Activated CD4-positive, alpha-beta T cell treated with anti-CD3 and anti-CD28 coated beads for 24 hours (primary cell): ENCODE measurements at places on chromosomes 6 and 20.
A peak's percentile ranks its signal among the peaks of the same experiment; 100 is the strongest.

- DNase-seq: no peak
Measured at GRCh38 chr6:170459451-170459850, 93.7 kb downstream of the PSMB1 start.

DNA sequence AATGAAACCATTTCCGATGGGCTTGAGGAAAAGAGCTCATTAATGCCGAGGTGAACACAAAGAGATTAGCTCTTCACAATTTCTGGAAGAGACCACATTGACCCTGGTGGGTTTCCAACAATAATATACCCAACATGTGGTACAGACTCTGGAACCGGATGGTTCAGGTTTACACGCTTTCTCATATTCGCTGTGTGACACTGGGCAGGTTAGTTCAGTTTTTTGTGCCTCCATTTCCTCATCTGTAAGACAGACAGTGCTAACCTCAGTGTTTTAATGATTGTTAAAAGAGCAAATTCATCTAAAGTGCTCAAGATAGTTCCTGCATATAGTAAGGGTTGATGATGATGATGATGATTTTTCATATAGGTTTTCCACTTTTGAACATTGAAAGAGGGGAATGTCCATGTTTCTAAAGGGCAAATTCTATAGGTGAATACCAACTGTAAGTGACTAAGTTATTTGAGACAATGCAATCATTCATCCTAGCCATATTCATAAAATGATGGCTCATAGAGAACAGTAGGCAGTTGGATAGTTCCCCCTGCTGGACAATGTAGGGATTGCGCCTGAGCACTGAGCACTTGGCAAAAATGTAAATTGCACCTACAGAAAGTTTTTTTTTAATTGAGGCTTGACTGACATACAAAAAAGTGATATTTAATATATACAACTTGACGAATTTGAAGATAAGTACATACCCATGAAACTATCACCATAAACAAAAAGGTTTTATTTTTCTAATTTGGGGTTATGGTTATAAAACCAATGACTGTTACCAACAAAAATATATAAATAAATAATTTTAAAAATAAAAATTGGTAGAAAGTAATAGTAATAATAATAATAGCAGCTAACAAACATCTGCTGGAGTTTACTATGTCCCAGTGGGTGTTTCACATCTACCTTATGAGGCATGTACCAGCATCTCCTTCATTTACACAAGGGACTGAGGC is 2.1 kb upstream of the PERP start:
- DNase-seq: peak; percentile 78

- no peak for DNase-seq
Measured at GRCh38 chr6:9943986-9944385, 470.9 kb downstream of the TFAP2A start.

GRCh38 chr6:128144320-128144719 is 243.5 kb upstream of the THEMIS start:
- no peak for DNase-seq

DNA sequence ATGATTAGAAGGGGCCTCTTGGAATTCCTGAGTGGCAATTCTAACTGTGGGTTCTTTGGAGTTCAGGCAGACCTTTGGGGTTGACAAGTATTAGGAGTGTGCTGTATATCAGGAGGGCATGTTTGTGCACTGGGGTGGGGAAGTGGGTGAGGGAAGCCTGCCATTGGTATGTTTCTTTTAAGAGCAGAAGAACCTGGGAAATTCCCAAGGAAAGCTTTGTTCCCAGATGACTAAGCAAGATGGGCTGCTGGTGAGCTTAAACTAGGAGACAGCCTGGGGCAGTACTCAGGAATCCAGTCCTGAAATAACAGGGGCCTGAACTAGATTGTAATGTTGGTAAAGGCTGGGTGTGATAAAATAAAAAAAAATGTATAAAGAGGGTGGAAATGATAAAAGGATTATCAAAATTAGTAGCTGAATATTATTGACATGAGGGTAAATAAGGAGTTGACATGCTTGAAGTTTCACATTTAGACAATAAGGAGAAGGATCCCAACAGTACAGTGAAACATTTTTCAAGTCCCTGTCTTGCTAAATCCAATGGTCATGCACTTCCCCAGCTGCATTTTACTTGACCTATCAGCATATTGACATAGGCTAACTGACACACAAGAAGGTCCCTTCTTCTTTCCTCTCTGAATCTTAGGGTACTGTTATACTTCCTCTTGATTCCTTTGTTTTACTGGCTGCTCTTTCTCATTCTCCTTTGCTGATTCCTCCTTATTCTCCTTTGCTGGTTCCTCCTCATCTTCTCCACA is 18.4 kb upstream of the IFNGR1 start:
- no peak for DNase-seq

GRCh38 chr20:63745961-63746731 is 6.6 kb downstream of the SLC2A4RG start:
- DNase-seq: no peak

DNA sequence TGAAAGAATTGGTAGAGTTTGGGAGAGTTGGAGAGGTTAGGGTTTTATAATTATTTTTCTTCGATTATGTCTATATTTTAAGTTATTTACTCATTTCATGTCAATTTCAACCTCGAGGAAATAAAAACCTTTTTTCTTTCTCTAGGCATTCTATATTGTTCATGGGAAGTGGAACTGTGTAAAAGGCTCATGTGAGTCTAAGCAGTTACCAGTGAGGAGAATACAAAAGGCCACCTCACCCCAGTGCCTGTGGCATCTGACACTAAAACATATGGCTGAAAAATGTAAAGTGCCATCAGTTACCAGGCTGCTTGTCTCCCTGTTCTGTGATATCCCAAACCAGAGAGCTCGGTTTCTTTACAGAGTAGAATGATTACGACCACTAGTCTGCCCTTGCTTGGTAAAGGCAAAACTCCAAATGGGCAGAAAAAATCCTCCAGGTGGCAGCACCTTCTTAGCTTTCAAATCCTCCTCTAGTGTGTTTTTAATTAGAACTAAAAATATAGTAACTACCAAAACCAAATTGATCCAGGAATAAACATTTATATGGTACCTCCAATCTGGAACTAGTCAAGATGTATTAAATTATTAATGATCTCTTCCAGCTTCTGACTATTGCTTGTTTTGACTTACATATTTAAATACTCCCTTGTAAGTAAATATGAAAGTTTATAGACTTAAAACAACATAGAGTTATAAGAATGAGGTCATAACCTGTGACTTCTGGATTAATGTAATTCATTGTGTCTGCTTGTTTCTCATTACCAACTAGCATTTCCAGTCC is 122.6 kb upstream of the MCHR2 start:
- no peak for DNase-seq

GRCh38 chr6:23380465-23380864 is 745.5 kb upstream of the NRSN1 start:
- DNase-seq: no peak

DNA sequence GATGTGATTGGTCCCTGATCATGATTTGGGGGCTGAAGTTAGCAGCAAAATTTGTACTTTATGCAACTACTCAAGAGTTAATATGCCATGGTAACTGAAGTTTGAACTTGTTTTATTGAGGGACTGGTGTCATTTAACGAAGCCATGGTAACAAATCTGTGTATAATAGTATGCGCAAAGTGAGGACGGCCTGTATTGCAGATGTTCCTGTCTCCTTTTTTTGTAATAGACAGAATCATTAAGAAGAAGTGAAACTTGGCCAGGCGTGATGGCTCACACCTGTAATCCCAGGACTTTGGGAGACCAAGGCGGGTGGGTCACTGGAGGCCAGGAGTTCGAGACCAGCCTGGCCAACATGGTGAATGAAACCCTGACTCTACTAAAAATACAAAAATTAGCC is 22.3 kb downstream of the RPRD1B start:
- no peak for DNase-seq

DNA sequence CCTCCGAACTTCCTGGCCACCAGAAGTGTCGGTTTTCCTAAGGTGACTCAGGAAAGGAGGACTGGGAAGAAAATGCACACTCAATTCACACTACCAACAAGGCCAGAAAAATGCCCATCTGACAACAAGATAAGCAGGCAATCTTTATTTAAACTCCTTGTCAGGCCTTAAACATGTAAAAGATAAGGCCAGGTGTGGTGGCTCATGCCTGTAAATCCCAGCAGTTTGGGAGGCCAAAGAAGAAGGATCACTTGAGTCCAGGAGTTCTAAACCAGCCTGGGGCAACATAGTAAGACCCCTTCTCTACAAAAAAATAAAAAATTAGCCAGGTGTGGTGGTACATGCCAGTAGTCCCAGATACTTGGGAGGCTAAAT is 7.6 kb upstream of the ID1 start:
- no peak for DNase-seq

GRCh38 chr20:19642860-19643259 is 115.2 kb upstream of the RIN2 start:
- DNase-seq: no peak

GRCh38 chr6:27214126-27214601 is 33.3 kb upstream of the PRSS16 start:
- no peak for DNase-seq

GRCh38 chr6:34231566-34232336 is 4.9 kb upstream of the HMGA1 start:
- DNase-seq: no peak

GRCh38 chr6:35719404-35719829 is 17.4 kb upstream of the ARMC12 start:
- DNase-seq: no peak

GRCh38 chr20:63085151-63085861 is 78.5 kb upstream of the BHLHE23 start:
- no peak for DNase-seq

DNA sequence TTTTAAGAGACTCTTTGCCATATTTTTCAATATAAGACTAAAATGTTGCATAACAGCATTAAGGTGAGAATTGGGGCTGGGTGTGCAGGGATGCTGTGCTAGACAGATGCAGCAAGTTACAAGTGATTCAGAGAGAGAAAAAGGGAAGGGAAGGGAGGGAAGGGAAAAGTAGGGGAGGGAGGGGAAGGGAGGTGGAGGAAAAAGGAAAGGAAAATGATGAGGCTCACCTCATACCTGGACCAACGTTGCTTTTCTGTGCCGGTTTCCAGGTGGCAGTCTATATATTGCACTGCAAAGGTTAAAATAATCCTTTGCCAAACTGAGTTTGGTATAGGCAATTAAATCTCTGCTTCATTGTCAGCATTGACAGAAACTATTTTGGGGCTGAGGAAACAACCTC is 155.4 kb upstream of the LAMA2 start:
- no peak for DNase-seq

- no peak for DNase-seq
Measured at GRCh38 chr6:22925920-22926789, 356.8 kb downstream of the HDGFL1 start.

DNA sequence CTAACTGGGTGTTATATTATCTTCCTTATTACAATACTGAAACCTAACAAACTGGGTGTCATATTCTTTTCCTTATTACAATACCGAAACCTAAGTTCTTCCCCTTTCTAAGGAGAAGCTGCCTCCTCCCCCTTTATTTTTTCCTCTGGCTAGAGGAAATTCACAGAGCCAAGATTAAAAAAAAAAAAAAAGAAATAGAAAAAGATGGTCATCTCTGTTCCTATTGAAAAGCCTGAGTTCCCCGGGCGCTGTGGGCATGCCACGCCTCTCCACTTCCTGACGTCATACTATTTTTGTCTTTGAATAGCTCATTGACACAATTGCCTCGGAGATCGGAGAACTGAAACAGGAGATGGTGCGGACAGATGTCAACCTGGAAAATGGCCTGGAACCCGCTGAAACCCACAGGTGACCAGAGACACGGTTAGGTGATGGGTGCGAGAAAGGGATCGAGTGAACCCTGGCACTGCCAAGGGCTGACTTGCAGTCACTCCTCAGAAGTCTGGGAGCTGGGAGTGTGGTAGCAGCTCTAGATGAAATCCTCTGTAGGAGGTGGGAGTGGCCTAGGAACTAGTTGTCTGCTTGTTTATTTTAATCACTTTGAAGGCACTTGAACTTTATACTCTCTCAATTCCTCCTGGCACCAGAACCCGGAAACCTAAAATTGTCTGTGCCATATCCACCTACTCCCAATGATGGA is 82.2 kb upstream of the NAA20 start:
- DNase-seq: no peak

DNA sequence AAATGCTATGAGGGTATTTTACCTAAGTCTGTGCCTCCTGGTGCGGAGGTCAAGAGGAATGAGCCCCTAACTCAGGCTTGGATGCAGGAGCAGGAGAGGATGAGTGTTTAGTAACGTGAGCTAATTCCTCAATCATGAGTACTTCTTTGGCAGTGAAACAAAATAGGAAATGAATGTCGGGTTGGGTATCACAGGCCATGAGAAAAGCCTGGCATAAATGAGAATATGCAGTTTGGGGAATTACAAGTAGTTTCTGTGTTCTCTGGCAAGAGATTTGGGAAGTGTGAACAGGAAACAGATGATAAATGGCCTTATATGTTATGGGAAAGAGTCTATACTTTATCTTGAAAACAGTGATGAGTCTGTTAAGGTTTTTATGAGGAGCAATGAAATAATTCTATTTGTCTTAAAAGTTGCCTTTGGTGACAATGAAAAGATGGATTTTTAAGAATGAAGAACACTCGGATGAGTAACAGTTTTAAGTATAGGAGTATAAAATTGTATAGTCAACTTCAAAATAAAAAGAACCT is 59.0 kb upstream of the RNF146 start:
- DNase-seq: no peak

- no peak for DNase-seq
Measured at GRCh38 chr20:24612799-24613775, 143.7 kb downstream of the SYNDIG1 start.

GRCh38 chr6:66926060-66926459 is 1219.0 kb upstream of the EYS start:
- no peak for DNase-seq

GRCh38 chr20:48635791-48636267 is 192.0 kb downstream of the PREX1 start:
- DNase-seq: peak; percentile 65

- no peak for DNase-seq
Measured at GRCh38 chr6:137798846-137799245, 68.2 kb upstream of the TNFAIP3 start.

- DNase-seq: no peak
Measured at GRCh38 chr20:25247518-25247955, 348 bp upstream of the PYGB start.

- no peak for DNase-seq
Measured at GRCh38 chr6:135147637-135148592, 33.2 kb upstream of the MYB start.

DNA sequence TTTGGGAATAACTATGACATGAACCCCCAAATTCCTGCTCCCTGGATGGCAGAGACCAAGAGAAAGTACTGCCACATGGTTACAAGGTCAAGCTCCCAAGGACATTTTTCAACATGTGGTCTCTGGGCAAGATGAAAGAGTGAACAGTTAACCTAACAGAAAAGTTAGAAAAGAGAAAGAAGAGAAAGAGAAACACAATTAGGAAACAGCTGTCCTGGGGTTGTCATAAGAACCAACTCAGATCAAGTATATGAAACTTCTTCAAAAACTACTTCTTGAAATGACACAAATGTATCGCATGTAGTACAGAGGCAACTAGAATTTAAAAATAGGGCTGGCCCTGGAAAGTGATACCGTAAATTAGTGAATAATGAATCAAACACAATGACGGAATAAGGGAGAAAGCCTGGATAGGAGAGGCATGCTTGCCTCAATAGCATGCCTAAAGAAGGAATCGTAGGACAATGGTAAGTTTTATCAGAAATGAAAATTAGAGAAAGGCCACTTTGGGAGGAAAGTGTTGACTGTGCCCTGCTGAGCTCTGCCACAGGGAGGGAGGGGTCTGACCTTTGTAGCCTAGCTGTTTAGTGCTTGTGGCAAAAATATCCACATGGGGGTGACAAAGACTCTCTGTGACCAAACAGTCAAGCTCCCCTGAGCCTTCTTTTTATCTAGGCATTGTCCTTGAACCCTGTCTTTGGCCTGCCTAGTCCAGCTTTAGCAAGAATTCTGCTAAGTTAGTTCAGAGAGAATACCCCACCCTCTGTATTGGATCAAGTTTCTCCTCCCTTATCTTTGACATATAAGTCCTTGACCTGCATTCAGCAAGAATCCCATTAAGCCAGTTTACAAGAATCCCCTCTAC is 4.3 kb upstream of the DCBLD1 start:
- no peak for DNase-seq
